GM04503 (cell line): ENCODE measurements at places on chromosomes 7 and 10.

- peak; percentile 73 for DNase-seq
Observed at GRCh38 chr10:32413513-32413912, 32.4 kb upstream of the CCDC7 start.

GRCh38 chr10:79946271-79947082 is 2.4 kb downstream of the SFTPD start:
- DNase-seq = no peak

DNA sequence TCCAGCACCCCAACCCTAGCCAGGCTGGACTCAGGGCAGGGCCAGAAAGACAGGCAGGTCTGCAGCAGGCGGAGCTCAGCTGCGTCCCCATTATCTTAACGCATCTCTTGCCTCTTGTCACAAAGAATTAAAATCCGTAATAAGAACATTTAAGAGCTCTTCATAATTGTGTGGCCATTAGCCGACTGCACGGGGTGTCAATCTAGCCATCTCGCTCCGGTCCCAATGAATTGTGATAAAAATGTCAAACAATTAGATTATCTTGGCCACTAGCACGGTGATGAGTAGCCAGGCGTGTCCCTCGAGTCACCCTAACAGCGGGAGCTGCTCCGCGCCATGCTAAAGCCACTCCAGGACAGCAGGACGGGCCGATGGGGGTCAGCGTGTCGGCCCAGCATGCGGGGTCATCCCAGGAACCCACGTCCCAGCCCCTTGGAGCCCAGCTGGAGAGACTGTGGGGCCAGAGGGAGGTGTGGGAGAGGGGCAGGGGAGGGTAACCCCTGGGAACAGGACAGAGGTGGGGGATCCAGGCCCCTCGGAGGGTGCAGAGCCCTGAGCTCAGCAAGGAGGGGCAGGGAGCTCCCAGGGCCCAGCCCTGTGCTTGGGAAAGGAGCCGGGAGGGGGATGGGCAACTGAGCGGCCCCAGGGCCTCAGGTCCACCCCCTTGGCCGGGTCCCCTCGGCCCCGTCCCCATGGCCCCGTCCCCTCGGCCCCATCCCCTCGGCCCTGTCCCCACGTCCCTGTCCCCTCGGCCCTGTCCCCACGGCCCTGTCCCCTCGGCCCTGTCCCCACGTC is 17.7 kb upstream of the NKX6-2 start:
- no peak for DNase-seq

GRCh38 chr10:11231285-11231684 is 213.6 kb downstream of the CELF2 start:
- no peak for DNase-seq

DNA sequence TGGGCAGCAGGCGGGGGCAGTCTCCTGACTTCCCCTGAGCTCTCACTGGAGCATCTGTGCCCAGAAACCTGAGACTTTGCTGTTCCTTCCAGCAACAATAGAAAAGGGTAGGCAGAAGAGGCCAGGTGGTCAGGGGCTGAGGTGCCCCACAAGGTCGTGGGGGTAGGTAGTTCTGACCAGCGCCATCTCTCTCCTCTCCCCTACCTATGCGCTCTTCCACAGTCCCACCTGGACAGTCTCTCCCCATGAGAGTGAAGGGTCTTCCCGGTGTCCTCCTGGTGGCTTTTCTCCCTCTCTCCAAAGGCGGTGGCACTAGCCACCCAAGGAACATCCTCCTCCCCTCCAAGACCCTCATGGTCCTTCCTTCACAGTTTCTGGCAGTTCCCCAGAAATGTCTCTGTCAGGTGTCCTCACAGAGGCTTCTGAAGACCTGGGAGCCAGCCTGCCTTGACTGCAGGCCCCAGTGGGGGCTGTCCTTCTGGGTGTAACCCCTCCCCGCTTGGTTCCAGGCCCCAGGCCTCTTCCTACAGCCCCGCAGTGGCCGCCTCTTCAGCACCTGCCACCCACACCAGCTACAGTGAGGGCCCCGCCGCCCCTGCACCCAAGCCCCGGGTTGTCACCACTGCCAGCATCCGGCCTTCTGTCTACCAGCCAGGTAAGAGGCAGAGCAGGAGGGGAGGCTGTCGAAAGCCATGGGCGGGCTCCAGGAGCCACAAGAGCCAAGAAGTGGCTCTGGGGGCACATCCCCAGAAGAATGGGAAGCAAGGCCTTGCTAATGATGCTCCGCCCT is 41.3 kb downstream of the LDB3 start:
- no peak for DNase-seq

DNA sequence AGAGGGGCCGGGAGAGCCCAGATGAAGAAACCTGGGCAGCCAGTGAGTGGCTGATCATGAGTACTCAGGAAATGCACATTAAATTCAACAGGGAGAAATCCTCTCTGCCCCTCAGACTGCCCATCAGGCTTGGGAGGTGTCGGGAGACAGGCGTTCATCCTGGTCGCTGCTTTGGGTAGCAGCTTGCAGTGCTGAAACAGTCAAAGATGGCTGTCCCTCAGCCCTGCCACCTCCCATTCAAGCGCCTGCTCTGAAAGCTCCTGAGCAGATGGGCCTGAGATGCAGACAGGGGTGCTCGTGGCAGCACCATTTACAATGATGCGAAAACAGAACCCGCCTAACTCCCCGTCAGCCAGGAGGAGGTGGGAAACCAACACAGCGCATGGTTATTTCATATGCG is 3.6 kb upstream of the JAKMIP3 start:
- no peak for DNase-seq

GRCh38 chr10:80260295-80261243 is 28.9 kb downstream of the MAT1A start:
- DNase-seq = no peak

- no peak for DNase-seq
Observed at GRCh38 chr7:112081778-112082177, 124.4 kb downstream of the DOCK4 start.

DNA sequence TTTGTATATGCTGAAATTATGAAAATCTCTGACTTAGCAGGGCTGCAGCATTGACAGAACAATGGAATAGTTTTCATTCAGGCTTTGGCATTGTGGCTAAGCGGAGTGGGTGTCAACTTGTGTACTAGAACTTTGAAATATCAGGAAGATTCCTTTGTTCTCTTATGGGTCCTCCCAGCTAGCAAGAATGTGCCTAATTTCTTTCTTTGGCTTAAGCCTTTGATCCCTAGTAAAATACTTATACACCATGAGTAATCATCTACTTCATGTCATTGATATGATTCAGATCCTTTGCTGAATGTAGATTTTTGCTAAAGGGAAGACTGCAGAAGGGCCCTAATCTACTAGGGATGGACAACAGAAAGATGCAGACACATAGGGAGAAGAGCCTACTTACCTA is 6.2 kb downstream of the AVL9 start:
- no peak for DNase-seq

DNA sequence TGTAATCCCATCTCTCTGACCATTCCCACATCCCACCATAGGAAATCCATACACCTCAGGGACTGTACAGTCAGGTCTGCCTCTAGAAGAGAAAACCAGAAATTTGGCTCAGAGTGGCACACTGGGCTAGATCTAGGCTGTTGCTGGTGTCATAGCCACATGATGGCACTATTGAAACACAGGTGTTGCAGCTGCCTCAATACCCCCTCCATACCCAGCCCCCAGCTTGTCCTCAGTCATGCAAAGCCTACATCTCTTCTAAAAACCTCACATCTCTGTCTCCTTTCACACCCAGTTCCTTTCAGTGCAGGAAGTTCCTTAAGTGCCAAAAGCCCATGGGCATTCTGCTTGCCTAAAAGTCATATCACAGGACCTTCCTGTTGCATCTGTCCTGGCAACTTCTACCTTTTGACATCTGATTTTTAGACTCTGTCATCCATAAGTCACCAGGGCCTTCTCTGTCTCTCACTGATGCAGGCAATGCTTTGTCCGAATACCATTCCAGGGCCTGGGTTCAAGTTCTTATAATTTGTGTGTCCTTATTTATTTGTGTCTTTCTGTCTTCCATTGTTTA is 27.0 kb upstream of the HIBADH start:
- no peak for DNase-seq

- no peak for DNase-seq
Observed at GRCh38 chr10:7787150-7787856, 490 bp downstream of the KIN start.

DNA sequence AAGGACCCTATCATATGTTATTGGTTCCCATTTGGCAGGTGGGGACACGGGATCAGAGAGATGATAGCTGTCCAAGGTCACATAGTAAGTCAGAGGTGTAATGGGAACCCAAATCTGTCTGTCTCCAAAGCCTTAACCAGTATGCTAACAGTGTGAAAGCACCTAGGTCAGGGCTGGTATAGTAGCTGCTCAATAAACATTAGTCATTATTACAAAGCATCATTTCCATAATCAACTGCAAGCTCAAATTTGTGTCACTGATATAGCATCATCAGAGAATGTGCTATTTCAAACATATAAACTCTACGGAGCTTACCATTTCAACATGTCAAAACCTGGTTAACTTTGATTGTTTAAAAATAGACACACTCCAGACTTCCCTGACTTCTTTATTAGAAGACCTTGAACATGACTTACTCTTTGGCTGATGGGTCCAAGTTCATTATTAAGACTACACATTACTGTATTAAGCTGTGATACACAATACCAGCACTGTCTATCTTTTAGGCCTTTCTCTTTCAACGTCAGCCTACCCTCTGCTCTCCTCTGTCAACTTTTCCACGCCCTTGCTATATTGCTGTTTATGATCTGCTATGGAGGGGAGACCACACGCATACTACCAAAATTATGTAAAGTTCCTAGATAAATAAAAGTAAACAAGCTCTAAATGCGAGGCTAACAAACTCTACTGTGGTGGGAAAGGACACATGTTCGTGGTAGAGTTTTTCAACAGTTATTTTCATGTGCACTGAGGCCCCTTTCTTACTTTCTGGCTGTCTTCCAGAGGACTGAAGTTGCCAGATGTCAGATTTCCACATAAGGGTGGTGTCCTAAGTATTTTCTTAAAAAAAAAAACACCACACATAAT is 33.6 kb downstream of the DNMBP start:
- no peak for DNase-seq

DNA sequence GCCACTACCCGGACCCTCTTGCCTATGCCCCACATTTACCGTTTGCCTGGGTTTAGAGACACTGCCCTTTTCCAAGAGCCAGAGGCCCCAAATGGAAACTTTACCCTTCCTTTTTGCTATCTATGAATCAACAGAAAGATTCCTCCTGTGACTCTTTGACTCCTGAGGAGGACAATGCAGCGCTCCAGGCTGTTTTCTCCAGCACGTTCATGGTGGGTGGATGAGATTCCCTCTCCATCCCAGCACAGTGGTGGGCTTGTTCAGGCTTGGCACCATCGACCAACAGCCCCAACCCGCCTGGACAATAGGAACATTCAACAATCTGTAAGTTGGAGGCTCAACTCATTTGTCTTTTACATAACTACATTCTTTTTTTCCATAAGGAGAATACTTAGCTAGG is 55.9 kb downstream of the DLD start:
- DNase-seq = no peak

- no peak for DNase-seq
Observed at GRCh38 chr10:22644222-22644621, 70.2 kb downstream of the PIP4K2A start.

DNA sequence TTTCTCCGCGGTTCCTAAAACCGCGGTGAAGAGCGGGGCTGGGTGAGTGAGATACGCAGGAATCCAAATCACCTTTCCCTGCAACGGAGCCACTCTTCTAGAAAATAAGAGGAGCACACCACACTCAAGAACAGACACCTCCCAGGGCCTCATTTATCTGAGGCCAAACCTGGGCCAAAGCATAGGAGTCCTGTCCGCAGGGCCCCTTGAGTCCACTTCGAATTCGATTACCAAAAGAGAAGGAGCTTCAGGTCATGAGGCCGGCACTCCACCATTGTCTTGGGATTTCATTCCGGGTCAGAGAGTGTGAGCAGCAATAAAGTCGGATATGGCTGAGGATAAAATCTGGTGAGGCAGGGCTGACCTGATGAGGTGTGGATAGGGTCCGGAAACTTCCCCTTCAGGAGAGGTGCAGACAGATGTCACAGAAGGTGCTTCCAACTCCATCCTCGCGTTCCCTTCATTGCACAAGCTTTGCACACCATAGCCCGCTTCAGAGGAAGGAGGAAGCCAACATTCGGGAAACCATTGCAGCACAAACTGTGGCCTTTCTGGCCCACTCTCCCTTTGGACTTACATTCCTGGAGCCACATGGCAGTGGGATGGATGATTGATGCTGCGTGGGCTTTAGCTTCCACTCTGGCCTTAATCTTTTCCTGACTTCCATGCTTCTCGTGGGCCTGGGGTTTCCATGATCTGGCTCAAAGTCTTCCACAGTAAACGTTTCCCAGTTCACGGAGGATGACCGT is 27.2 kb upstream of the ZNF273 start:
- no peak for DNase-seq
